ENCODE measurements at places on chromosomes 7 and 10. TPM values are rescaled to one million over a fixed set of nuclear protein-coding genes. Genes with fewer than 3 reads are reported as not detected.

GRCh38 chr7:138853448-138853847 lies 55.5 kb upstream of the ATP6V0A4 start:
- no peak for DNase-seq

- no peak for DNase-seq
These were observed 150.3 kb downstream of the COL28A1 start for GRCh38 chr7:7385421-7385820.

DNA sequence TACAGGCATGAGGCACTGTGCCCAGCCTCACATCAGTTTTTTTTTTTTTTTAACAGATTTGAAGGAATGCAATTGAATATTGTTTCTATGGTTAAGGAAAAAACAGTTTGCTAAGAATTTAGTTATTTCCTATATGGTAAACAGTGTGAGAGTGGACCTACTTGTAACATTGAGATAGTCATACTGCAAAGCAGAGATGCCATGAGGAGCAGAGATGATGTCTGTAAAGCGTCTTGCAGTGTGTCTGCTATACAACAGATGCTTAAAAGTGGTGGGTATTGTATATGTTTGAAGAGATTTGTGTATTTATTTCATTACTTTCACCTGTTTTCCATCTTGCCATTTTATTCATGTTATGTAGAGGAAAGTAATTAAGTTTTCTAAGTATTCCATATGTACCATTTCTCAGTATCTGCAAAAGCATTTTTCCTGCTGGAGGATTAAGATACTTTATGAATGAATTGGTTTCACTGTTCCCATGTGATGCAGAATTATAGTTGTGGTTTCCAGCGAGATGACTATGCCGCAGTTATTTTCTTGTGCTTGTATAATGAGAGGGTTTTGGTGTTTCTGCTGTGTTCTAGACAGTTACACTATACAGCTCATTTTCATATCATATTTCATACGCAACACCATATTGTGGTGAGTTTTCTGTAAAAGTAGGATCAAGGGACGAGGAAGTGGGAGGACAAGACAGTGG lies 26.6 kb downstream of the TET1 start:
- peak; percentile 37 for DNase-seq

Gene JCAD
- total RNA-seq = 18.9 TPM
